ENCODE measurements at places on chromosomes 6 and 20. TPM values are rescaled to one million over a fixed set of nuclear protein-coding genes. Genes with fewer than 3 reads are reported as not detected.

DNA sequence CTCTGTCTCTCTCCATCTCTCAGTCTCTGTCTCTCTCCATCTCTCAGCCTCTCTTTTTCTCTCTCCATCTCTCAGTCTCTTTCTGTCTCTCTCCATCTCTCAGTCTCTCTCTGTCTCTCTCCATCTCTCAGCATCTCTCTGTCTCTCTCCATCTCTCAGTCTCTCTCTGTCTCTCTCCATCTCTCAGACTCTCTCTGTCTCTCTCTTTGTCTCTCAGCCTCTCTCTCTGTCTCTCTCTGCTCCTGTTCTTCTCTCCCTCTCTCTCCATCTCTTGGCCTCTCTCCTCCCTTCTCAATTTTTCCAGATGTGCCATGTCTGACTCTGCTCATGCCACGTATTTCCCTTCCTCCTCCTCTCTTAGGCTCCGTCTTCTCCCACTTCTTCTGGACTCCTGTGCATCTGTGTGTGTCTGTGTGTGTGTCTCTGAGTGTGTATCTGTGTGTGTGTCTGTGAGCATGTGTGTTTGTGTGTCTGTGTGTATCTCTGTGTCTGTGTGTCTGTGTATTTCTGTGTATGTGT, 72.7 kb downstream of the SRC start:
- DNase-seq, result no peak

DNA sequence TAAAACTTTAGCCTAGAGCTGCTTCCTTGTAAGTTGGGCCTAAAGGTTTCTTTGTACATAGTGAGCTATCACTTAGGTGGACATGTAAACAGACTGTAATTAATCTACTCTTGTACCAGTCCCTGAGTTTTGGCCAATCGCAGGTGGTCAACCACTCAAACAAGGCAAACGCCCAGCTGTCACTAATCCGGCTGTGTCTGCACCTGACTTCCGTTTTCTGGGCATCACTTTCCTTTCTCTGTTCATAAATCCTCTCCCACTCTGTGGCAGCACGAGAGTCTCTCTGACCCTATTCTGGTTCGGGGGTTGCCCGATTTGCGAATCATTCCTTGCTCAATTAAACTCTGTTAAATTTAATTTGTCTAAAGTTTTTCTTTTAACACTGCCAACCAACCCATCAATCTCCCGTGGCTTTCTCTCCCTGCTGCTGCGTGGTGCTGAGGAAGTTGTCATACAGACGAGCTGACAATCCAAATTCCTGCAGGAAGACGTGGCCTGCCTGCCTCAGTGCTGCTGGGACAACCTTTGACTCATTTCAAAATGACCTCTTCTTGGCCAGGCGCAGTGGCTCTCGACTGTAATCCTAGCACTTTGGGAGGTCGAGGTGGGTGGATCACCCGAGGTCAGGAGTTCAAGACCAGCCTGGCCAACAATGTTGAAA, 206.3 kb downstream of the QKI start:
- no peak for DNase-seq

GRCh38 chr6:701215-701614, 8.3 kb upstream of the EXOC2 start:
- DNase-seq, result no peak

DNA sequence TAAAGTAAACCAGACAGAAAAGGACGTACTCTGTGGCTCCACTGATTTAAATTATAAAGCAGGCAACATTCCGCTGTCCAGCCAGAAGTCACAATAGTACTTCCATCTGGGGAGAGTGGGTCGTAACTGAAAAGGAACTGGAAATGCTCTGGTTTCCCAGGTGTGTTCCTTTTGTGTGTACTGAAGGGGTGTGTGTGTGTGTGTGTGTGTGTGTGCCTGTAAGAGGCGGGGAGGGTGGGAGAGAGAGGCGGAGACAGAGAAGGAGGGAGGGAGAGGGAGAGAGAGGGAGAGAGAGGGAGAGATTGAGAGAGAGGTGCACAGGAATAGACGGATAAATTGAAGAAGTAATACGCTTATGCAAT, 178.4 kb upstream of the ZNF184 start:
- no peak for DNase-seq

DNA sequence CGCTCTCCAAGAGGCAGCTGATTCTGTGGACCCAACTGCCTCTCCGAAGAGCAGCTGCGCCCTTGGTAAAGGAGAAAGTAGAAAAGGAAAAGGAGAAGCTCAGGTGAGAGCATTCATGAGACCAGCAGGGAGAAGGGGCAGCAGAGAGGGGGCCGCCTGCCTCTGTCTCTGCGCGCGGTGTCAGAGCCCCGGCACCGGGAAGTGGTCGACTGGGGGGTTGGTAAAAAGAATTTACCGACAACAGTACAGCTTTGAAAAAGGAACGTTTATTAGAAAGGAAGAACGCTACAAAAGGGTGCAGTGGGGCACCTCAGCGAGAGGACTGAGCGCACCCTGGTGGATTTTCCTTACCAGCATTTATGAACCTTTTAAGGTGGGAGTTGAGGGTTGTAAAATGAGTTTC, 61.9 kb downstream of the GPR6 start:
- DNase-seq, result no peak

DNA sequence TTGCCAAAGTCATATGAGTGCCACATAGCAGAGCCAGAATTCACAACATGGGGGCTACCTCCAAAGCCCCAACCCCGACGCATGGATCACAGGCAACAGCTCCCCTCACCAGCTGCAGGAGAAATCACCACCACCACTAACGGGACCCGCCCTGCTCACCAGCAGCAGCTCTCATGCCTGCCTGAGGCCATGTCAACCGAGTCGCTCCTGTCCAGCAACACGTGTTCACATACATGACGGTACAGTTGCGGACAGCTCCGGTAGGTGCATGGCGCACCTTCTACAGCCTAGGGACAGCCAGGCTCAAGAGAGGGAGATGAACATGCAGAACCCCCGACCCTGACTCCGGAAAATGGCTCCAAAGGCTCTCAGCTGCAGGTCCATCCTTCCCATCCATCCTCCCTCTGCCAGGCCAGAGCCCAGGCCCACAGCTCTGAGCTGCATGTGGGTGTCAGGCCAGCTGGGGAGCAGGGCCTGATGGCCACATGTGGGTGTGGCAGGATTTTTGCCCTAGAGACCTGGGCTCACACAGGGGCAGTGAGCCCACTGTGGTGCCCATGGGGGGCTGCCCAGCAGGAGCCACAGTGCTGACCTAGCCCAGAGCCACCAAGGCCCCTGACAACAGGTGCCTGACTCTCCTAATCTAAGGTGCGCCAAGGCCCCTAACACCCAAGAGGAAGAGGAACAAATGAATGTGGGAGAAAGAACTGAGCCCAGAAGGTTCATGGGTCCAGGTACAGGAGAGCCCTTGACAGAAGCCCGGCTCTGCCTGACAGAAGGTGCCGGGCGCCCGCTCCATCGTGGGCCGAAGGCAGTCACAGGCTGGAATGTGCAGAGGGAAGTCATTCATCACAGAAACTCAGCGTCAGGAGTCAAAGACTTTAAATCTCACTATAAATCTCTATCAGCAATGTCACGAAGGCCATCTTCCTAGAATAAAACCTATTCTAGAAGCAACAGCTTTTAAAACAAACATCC, 10.5 kb downstream of the RPS6KA2 start:
- DNase-seq, result no peak

DNA sequence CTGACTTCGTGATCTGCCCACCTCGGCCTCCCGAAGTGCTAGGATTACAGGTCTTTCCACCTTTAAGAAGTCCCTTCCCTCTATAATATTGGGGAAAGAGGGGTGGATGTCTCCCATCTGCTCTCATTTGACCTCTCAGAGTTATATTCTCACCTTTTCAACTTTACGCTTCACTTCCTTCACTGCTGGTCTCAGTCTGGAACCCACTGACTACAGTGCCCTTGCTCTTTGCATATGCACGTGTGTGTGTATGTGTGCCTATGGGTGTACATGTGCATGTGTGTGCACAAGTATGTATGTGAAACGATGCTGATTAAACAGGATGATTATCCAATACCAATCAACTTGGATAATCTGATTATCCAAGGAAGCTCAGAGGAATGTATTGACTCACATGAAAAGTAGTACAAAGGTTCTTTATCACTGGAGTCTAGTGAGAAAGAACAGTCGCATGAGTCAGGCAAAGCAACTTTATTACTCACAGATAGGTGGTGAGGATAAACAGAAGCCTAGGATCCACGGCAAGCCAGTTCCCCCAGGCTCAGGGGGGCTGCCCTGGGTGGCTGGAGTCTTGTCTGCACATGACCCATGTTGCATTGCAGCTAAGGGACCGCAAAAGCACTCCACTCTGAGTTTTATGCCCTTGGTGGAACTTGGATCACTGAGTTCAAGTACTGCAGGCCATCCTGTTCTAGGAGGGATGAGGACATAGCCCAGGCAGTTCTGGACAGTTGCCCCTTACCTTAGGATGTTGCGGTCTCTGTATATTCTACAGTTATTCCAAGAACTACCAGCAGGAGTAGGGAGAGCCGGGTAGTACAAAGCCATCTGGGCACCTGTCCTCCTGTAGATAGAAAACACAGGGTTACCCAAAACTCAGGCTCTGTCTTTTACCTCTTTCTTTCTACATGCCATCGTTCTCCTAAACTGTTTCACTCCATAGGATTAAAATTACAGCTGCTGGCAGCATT, 50.9 kb downstream of the SNRNP48 start:
- DNase-seq, result no peak

GRCh38 chr6:112049026-112049799, 4.7 kb upstream of the CCN6 start:
- no peak for DNase-seq

- no peak for DNase-seq
Measured at GRCh38 chr20:59062081-59062480, 19.5 kb upstream of the PRELID3B start.

- no peak for DNase-seq
Measured at GRCh38 chr6:42042108-42042507, 8.2 kb upstream of the TAF8 start.

- no peak for DNase-seq
Measured at GRCh38 chr20:58240471-58240870, 12.0 kb upstream of the ANKRD60 start.

GRCh38 chr20:64164123-64164836, at the start of gene MYT1:
TSS of gene MYT1 (plus strand) at chr20:64164452. CDS start at chr20:64198862, 34,410 bp downstream.
- DNase-seq, result no peak

DNA sequence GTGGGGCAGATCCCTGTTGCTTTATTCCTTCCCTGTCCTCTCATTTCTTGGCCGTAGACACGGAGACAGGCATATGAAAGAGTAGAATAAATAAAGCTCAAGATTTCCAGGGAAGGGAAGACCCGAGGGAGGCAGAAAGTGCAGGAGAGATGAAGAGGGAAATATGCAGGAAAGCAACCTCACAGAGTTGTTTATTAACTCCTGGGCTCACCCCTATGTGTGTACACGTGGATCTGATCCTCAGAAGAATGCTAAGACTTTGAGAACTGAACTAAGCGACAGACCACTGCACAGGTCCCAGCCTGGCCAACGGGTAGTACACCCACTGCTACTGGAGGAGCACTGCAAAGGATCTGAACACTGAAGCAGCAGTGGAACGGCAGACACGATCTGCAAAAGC, 156.2 kb downstream of the KIF16B start:
- DNase-seq, result no peak

DNA sequence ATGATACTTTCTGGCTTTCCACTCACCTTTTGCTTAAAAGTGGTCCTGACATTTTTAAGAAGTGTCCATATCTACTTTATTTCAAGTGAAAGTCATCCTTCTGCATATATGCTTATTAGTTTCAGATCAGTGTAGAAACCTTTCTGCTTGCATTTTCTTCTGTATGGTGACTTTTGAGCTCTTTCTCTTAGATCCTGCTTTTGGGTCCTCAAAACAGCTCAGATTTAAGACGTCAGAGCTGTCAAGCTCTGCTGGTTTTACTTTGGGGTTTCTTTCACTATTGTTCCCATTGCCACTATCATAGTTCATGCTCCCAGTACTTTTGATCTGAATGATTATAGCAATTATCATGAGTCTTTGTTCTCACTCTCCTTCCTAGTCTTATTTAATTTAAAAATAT, 41.7 kb downstream of the BCKDHB start:
- no peak for DNase-seq

DNA sequence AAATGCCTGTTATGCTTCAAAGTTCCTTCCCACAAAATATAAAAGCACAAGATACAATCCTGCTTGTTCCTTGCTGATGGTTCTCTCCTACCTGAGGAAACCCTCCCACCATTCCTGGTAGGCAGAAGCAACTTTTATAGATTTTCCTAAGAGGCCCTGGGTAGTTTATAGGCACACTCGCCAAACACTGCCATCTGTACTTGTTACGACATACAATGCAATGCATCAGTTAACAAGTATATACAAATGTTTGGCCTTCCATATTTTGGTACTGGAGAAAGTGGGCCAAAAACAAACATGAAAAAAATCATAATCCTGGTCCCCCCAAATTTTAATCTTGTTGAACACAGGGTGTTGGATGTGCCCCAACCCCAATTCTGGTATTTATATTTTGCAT, 16.6 kb downstream of the MCM9 start:
- no peak for DNase-seq

- no peak for DNase-seq
Measured at GRCh38 chr20:13059398-13060136, 50.8 kb downstream of the SPTLC3 start.

GRCh38 chr6:40395066-40395697, 192.0 kb downstream of the LRFN2 start:
- DNase-seq, result no peak

GRCh38 chr6:110036408-110037302, 58.5 kb downstream of the GPR6 start:
- no peak for DNase-seq

GRCh38 chr20:18795366-18795765, 18.2 kb upstream of the SCP2D1 start:
- DNase-seq, result no peak

DNA sequence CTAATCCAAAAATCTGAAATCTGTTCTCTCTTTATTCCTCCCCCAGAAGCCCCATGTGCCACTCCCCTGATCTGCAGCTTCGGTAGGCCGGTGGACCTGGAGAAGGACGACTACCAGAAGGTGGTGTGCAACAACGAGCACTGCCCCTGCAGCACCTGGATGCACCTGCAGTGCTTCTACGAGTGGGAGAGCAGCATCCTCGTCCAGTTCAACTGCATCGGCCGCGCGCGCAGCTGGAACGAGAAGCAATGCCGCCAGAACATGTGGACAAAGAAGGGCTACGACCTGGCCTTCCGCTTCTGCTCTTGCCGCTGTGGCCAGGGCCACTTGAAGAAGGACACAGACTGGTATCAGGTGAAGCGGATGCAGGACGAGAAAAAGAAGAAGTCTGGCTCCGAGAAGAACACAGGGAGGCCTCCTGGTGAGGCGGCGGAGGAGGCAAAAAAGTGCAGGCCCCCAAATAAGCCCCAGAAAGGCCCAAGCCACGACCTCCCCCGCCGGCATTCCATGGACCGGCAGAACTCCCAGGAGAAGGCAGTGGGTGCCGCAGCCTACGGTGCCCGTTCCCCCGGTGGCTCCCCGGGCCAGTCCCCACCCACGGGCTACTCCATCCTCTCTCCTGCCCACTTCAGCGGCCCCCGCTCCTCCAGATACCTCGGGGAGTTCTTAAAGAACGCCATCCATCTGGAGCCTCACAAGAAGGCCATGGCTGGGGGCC, 31.5 kb downstream of the HECA start:
- no peak for DNase-seq

GRCh38 chr20:10686356-10687133, 12.7 kb upstream of the JAG1 start:
- DNase-seq, result no peak

ESR1 gene
- total RNA-seq, result 16.5 TPM

TFAP2D gene
- total RNA-seq, result not detected

SLC22A16 gene
- total RNA-seq, result 0.22 TPM

ULBP3 gene
- total RNA-seq, result 2.9 TPM

C6orf132 gene
- 2.6 TPM for total RNA-seq

MDFI gene
- total RNA-seq, result 15.2 TPM

PET117 gene
- 13.1 TPM for total RNA-seq

MYL9 gene
- 709 TPM for total RNA-seq

CRISP3 gene
- total RNA-seq, result 1.1 TPM

BFSP1 gene
- total RNA-seq, result 0.98 TPM

ECHDC1 gene
- 62.0 TPM for total RNA-seq

SYNJ2 gene
- 22.5 TPM for total RNA-seq

MUC22 gene
- total RNA-seq, result not detected
